ENCODE measurements at places on chromosomes 13 and 19. TPM values are rescaled to one million over a fixed set of nuclear protein-coding genes. Genes with fewer than 3 reads are reported as not detected.

- no peak overlapping the region for H3K4me3 ChIP-seq
- H3K27ac ChIP-seq = no peak overlapping the region
- H3K4me1 ChIP-seq = no peaks in the 10 kb centered on the region
- no peak for DNase-seq
- H3K27me3 ChIP-seq = no peaks in the 10 kb centered on the region
Observed at GRCh38 chr13:76596216-76596615, 290.0 kb downstream of the KCTD12 start.

- peak overlapping the region; percentile 93 for H3K4me3 ChIP-seq
- peak overlapping the region; percentile 99 for H3K27ac ChIP-seq
- peaks cover 39% of the 10 kb centered on the region for H3K36me3 ChIP-seq
- DNase-seq = no peak
- H3K27me3 ChIP-seq = no peaks in the 10 kb centered on the region
Observed at GRCh38 chr19:13841086-13841961, 35.6 kb upstream of the NANOS3 start.

- H3K4me3 ChIP-seq = peak overlapping the region; percentile 88
Observed at GRCh38 chr19:58513213-58513693, 1.5 kb upstream of the SLC27A5 start.

DNA sequence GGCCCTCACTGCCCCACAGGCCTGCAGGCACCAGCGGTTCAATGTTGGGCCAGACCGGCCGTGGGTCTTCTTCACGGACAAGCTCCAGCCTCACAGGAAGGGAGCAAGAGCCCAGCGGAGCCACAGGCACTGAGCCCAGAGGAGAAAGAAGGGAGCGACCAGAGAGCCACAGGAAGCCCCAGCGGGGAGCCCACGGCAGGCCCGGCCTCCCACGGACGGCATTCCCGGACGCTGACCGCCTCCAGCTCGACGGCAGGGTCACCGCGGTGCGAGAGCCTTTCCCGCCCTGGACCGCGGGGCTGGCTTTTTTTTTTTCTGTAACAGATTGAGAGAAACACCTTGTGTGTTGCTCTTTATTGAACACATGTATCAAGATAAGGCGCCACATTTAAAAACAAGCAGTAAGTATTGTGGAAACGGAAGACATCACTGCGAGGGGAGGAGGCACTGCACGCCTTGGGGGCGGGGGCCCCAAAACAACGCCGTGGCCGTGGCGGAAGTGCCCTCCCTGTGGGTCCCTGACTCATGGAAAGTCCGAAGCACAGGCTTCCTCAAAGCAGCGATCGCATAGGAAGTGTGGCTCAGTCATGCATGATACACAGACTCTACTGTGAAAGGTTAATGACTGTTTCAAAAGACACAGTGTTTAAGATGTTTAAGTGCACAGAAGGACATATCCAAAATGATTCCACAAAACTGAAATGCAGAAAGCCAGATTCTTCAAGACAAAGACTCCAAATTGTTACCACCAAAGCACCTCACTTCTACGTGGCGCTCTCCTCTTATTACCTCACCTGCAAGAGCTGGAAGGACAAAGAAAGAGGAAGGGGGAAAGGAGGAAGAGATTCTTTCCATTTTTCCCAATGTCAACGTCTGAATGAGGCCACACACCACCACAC, 3.5 kb downstream of the RASA3 start:
- H3K27me3 ChIP-seq = no peaks in the 10 kb centered on the region
- H3K4me1 ChIP-seq = peaks cover 57% of the 10 kb centered on the region
- H3K4me3 ChIP-seq = peak overlapping the region; percentile 97
- H3K36me3 ChIP-seq = peaks cover 42% of the 10 kb centered on the region
- H3K27ac ChIP-seq = peak overlapping the region; percentile 93
- DNase-seq = peak; percentile 96

GRCh38 chr19:43872547-43873336, 45.6 kb downstream of the ZNF283 start:
- DNase-seq = no peak
- no peaks in the 10 kb centered on the region for H3K27me3 ChIP-seq
- H3K36me3 ChIP-seq = peaks cover 36% of the 10 kb centered on the region

DNA sequence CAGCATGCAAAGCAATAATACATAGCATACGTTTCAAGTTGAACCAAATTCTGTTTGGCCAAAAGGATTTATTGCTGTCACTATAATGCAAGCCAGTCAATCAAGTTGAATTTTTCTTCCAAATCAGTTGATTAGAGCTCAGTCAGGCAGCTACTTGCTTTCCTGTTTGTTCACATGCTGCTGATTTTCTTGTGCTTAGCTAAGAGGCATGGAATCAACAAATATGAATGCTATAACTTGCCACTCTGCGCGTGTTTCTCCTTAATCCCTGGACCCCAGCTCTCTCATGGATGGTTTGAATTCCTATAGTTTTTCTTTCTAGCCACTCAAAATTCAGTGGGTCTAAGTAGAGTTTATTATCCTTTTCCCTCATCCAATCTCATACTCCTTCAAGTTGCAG, 311.3 kb downstream of the KLF5 start:
- no peaks in the 10 kb centered on the region for H3K27me3 ChIP-seq
- H3K27ac ChIP-seq = no peak overlapping the region
- no peaks in the 10 kb centered on the region for H3K36me3 ChIP-seq

PTPRH gene
- total RNA-seq = not detected

ZNF134 gene
- 6.9 TPM for total RNA-seq

PROZ gene
- total RNA-seq = not detected
